Naive thymus-derived CD4-positive, alpha-beta T cell (primary cell): ENCODE measurements at places on chromosomes 6 and 20. TPM values are rescaled to one million over a fixed set of nuclear protein-coding genes. Genes with fewer than 3 reads are reported as not detected.
A peak's percentile ranks its signal among the peaks of the same experiment; 100 is the strongest.

DNA sequence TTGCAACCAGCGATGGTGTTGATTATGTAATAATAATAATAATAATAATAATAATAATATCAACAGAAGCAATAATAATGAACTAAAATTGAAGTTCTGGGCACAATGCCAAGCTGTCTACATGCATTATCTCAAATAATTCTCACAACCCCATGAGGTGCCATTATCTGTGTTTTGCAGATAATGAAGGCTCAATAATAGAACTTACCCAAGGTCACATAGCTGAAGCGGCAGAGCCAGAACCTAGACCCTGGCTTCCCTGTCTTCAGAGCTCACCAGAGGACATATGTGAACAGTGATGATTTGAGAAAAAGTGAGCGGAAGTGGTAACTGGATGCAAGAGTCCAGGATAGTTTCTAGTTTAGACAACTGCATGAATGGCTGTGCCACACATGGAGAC lies 91.0 kb downstream of the HIVEP1 start:
- DNase-seq: no peak

GRCh38 chr6:165635965-165636364 lies 27.1 kb downstream of the PDE10A start:
- DNase-seq: no peak

TIAM2 gene
- 3.6 TPM for total RNA-seq

DNA sequence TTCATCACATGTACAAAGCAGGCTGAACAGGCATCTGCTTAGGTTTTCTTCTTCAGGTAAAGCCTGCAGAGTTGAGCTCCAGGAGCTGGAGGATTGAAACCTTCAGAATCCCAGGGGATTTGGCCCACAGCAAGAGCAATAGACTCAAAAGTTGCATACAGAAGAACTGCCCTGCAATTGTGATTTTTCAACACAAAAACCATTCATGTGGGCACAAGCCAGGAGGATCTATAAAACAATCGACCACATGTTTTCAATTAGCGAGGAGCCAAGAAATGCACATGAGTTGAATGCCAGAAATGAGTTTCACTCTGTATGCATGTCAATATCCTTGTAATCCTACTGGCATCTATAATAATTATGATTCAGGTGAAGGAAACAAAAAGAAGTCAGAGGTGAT lies 576.4 kb downstream of the HDGFL1 start:
- no peak for DNase-seq

- peak; percentile 89 for DNase-seq
These were observed 53.9 kb upstream of the TAGAP start for GRCh38 chr6:159098636-159099106.

GRCh38 chr6:76466286-76466685 lies 393.8 kb upstream of the IMPG1 start:
- no peak for DNase-seq

DNA sequence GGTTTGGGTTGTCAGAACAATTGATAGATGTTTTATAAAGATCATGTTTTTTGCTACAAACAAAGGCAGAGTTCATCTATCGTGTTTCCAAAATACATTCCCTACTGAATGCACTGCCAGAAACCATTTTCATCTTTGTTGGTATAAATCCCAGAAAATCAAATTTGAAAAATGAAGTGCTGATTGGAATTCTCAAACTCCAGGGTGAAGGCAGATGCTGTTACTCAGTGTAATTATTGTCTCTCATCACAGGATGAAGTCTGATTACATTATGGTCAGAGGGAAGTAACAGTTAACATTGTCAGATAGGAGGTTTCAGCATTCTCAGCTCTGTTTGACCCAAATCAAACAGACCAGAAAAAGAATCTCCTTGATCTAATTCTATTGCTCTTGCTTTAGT lies 198.4 kb upstream of the KCNK16 start:
- DNase-seq: no peak

DNA sequence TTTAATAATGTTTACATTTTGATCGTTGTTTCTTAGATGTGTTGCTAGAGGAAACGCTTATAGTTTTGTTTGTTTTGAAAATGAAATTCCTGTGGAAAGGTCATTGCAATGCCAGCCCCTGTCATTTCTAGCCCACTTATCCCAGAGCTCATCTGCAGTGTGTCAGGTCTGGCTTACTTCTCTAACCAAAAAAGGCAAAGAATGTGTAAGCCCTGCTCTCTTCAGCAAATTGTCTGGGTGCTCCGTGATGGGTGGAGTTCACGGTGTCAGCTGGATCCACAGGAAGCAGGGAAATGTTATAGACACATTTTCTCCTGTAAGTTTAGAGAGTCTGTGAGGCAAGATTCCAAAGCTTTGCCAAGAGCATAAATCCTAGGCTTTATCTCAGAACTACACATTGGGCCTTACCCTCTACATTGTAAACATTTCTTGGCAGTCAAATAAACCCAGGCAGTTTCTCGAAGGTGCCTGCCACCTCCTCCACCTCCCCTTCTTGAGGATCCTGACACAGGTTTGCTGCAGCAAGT lies 50.9 kb downstream of the RPRD1B start:
- no peak for DNase-seq

- DNase-seq: no peak
These were observed 9.1 kb upstream of the PBOV1 start for GRCh38 chr6:138227316-138227781.

DNA sequence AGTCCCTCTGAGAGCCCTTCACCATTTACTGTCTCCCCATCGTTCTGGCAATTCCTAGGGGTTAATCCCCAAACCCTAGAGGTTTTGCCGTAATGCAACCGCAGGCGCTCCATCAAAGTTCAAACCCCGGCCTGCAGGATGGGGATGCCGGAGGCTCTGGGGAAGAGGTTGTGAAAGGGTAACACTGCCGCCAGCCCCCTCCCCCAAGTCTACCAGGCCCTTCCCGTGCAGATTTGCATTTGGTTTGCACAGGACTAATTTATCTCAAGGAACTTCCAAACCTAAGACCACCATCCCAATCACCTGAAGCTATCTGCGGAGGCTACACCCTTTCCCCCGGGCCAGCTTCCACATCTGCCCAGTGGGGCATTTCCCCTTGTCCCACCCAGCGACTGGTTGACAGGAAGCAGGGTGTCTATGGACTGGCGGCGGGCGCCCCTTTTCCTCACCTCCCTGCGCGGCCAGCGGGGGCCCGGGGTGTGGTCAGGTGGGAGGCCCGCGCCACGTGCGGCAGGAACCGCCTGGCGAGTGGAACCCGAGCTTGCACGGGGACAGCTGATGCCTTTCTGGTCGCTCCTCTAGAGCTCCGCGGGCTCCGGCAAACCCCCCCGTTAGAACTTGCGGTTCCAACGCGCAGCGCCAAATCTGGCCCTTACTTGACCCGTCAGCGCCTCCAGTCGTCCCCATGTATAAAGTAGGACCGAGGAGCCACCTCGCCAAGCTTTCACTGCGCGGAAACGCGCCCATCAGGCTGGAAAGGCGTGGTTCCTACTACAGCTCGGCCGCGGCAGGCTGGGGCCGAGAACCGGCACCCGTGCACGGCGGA lies 9.4 kb upstream of the SLC4A11 start:
- no peak for DNase-seq

RIPK1 gene
- 23.1 TPM for total RNA-seq
